Islet precursor cell (in vitro differentiated cells): ENCODE measurements at places on chromosomes 6 and 20.

DNA sequence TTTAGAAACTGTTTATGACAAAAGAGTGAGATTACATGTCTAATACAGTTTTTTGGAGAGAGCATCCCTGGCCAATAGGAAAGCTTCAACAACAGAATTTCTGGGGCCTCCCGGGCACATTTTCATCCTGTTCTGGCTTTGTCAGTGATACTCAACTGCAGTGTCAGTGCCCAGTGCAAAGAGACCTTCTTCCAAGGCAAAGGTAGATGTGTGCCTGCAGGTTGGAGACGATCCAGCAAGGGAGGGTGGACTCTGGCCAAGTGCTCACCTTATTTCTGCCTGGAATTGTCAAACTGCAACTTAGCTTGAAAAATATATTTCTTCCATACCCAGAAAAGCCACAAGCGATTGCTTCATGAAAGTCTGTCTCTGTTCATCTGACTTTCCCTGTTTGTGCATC is 211.6 kb upstream of the SNX9 start:
- no peak for DNase-seq

GRCh38 chr6:30163090-30163917 is at the start of gene TRIM15:
Gene TRIM15 (plus strand): TSS chr6:30163546. CDS start chr6:30163685, 139 bp downstream.
- peak; percentile 38 for DNase-seq

GRCh38 chr6:16391451-16391912 is 153.1 kb downstream of the GMPR start:
- DNase-seq: no peak

- DNase-seq: no peak
Observed at GRCh38 chr6:170233286-170234205, 57.3 kb downstream of the DLL1 start.

DNA sequence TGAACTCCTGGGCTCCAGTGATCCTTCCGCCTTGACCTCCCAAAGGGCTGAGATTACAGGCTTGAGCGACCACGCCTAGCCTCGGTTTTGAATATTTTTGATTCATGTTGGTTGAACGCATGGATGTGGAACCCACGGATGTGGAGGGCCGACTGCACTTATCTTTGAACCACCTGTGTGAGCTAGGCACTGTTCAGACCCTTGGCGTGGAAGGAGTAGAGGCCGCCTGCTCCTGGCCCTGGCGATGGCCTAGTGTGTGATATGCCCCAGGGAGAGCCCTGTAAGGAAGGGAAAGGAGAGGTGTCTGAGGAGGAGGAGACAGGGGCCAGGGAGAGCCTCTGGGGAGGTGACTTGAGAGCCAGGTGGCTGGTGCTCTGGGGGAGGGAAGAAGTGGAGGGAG is 64.3 kb downstream of the BCAS4 start:
- no peak for DNase-seq

DNA sequence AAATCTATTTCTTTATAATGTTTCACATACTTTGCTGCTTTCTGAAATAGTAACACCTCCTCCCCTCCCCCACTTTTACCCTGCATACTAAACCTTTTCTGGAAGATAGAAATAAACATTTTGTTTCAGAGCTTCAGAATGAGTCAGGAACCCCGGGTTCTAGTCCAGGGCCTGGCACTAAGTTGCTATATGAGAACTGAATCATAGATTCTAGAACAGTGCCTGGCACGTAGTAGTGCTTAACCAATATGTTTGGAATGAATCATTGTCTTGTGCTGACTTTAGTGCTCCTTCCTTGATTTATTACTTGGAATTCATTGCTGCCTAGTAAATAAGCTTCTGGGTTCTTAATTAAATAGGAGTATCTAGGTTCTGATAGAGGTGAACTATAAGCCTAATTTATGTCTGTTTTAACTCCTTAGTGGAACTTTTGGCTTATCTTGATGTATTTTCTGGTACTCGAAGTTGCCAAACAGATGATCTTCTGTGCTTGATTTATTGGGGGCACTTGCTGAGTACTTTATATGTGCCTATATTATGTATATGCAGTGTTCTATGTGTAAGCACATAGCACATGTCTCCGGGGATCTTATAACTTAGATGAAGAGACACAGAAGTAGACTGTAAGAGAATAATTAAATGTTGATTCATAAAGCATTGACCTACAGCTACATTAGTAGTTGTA is 18.6 kb downstream of the TAB2 start:
- DNase-seq: no peak

DNA sequence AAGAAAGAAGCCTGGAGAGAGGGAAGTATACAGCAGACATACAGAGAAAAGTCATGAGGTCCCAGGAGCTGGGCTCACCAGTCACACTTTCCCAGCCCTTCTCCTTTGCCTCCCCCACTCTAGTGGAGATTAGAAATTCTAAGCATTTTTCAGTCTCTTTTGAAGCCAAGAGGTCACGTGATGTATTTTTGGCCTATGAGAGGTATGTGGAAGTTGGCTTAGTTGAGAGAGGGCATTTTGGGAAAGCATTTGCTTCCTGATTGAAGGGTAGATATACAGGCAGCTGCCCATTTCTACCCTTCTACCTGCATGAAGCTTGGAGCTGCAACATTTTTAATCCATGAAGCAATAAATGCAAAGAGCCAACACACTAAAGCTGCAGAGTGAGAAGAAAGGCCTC is 106.0 kb upstream of the TNFAIP3 start:
- no peak for DNase-seq

DNA sequence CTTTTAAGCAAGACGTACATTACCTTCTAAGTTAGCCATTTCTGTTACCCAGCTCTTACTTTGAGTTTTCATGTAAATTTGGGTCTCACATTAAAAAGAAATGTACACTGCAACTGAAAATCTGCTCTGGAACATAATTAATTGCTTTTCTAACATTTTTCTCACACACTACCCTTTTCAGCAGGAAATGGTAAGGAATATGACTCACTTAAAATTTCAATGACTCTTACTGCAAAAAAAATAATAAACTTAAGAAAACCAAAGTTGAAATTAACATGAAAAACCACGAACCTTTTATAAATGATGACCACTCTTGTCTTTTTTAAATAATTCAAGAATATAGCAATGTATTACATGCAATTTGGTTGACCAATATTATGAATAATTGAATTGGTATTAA is 1.3 kb downstream of the CGA start:
- no peak for DNase-seq

- DNase-seq: peak; percentile 86
Observed at GRCh38 chr20:62952373-62952967, at the start of gene SLC17A9. Gene SLC17A9 (plus strand): TSS chr20:62952709. CDS start chr20:62952831, 122 bp downstream.

- DNase-seq: no peak
Observed at GRCh38 chr6:137680705-137681346, 186.2 kb upstream of the TNFAIP3 start.

- no peak for DNase-seq
Observed at GRCh38 chr6:110541701-110542309, 65.4 kb upstream of the SLC22A16 start.

DNA sequence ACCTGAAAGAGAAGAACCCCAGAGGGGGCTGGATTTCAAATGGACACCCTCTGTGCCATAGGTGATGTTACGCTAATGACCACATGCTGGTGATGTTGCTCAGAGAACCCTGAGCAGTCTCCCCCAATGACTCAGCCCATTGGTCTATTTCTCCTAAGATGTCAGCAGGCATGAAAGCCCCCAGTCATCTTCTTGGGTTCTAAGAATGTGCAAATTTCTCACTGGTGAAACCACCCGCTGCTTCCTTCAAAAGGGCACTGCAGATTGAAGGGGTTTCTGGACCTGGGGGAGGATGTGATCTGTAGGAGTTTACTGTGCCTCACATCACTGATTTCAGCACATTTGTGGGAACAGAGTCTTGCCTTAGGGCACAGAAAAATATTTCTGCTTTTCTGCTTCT is 298.4 kb upstream of the MOCS1 start:
- no peak for DNase-seq

GRCh38 chr20:58715801-58716475 is 23.3 kb downstream of the NPEPL1 start:
- DNase-seq: peak; percentile 43

- no peak for DNase-seq
Observed at GRCh38 chr6:138239774-138240173, 21.5 kb upstream of the PBOV1 start.

DNA sequence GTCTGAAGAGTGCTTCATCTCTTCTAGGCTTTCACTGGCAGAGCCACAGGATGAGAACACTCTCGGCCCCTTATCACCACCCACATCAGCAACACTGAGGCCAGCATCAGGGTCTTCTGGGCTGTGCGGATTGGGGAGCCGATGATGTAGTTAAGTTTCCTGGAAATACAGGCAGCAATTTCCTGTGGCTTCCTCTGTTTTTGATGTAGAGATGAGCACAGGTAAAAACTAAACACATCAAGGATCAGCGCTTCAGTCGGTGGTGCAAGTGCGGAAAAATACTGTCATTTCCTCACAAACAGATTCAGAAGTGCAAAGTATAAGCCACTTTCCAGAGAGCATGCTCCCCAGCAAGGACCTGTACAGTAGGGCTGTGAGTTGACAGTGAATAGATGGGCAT is 62.6 kb downstream of the BACH2 start:
- DNase-seq: no peak

- no peak for DNase-seq
Observed at GRCh38 chr20:21373436-21373835, 23.9 kb downstream of the NKX2-4 start.

- DNase-seq: peak; percentile 64
Observed at GRCh38 chr6:99822741-99823512, 171.1 kb downstream of the MCHR2 start.

DNA sequence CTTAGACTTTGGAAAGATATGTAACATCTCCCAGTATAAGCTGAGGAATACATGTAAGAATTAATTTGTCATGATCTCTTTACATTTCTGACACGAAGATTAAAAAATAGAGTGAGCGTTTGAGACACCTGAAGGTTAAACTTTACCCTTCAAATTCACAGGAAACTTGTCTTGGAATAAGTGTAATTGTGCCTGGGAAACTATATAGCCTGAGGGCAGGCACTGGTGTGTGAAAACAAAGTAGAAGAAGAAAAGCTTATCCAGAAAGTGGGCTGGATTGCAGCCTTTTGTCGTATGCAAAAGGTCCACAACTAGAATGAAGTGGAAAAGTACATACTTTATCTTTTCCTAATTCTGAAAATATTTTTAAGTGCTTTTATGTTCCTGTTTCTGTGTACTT is 275.7 kb upstream of the TCF21 start:
- DNase-seq: no peak

GRCh38 chr6:19465760-19466159 is 371.4 kb upstream of the ID4 start:
- DNase-seq: no peak

DNA sequence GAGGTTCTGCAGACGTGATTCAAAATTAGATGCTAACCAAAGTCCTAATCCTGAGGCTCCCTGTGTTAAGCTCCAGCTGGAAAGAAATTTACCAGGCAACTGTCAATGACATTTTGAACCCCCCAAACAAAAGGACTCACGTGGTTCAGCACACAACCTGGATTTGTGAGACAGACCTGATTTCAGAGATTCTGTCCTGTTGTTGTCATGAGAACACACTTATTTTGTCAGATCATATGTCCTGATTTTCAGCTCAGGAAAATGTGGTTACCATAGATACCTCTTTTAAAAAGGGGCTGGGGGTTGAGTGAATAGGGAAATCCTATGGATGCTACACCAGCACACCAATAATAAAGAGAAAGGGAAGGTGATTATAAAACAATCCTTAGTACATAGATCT is 61.6 kb downstream of the MTFR2 start:
- no peak for DNase-seq

DNA sequence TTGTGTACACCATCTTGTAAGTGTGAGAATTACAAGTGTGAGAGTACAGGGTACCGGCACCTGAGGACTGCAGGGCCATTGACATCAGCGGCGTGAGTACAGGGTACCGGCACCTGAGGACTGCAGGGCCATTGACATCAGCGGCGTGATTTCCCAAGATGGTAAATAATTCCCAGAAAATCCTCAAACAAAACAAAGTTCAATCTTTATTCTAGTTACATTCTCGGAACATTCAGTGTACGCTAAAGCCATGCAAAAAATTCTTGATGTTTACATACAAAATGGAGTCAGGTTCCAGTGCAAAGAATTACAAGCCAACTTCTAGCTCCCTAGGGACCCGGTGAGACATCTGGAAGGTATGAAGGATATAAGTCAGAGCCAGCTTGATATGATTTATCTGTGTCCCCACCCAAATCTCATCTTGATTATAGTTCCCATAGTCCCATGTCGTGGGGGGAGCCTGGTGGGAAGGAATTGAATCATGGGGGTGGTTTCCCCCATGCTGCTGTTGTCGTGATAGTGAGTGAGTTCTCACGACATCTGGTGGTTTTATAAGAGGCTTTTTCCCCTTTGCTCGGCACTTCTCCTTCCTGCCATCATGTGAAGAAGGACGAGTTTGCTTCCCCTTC is 172.7 kb downstream of the TTLL2 start:
- no peak for DNase-seq

GRCh38 chr6:106599440-106599839 is 29.9 kb downstream of the RTN4IP1 start:
- DNase-seq: no peak

- DNase-seq: peak; percentile 86
Observed at GRCh38 chr6:36724514-36725390, 27.1 kb downstream of the RAB44 start.

- no peak for DNase-seq
Observed at GRCh38 chr6:118313208-118313607, 234.9 kb upstream of the PLN start.

GRCh38 chr6:64955435-64955848 is 751.6 kb downstream of the EYS start:
- no peak for DNase-seq

DNA sequence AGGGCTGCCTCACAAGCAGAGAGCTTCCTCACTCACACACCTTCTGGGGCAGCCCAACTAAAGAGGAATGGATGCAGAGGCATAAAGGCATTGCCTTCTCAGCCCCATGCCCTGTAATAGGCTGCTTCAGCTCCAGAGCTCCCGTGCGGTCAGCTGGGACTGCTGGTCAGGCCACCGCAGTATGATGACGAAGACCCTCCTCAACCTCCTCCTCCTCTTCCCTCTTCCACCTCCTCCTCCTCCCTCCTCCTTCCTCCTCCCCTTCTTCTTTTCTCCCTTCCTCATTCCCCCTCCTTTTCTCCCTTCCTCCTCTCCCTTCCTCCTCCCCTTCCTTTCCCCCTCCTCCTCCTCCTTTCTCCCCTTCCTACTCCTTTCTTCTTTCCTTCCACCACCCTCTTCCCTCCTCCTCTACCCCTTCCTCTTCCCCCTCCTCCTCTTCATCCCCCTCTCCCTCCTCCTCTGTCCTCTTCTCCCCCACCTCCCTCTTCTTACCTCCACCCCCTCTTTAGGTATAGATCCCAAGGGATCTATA is 465.3 kb upstream of the CDH4 start:
- DNase-seq: no peak

DNA sequence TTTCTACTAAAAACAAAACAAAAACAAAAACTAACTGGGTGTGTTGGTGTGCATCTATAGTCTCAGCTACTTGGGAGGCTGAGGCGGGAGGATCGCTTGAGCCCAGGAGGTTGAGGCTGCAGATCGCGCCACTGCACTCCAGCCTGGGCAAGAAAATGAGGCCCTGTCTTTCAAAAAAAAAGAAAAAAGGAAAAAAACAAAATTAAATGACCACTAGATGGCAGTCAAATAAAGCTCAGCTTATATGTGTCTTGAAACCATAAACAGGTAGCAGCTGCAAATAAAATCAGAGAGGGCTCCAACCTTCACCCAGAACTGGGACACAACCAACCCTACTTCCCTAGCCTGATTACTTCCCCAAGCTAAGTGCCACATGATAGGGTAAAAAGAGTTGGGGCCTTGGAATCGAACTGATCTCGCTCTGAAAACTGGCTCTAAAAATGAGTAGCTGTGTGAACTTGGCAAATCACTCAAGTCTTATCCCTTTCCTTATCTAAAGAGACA is 67.1 kb upstream of the ADGRF4 start:
- no peak for DNase-seq

- no peak for DNase-seq
Observed at GRCh38 chr6:134223796-134224420, 94.0 kb downstream of the SGK1 start.

GRCh38 chr6:102026649-102027048 is 633.1 kb downstream of the GRIK2 start:
- no peak for DNase-seq
